ENCODE measurements at places on chromosomes 4 and X.

DNA sequence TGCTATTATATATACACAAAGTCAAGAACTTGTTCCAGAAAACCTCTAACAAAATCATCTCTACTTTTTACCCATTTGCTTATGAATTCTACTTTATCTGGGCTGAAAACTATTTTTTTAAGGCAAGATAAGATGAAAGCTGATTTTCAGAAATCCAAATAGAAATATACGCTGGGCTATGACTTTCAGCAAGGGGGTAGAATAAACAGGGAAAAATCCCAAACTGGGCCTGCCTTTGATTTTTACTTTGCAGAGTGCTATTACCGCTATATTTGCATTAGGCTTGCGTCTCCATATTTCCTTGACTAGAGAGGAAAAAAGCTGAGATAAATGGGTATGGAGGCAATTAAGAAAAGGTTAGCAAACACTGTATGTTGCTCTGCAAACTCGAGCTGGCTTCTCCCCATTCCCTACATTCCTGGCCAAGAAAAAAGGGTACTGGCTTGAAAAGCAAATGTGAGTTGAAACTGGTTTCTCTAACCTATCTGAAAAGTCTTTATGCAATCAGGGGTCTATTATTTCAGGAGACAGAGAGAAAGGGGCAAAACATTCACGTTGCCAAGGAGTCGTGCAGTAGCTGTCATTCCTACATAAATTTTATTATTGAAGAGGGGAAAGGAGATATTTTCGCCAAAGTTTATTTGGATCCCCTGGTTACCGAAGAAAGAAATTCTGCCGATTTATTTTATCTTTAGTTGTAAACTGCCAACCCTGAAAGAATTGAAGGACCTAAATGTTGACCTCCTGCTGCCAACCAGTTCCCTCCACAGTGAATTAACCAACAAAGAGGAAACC is 2.2 kb downstream of the TMEM47 start:
- DNase-seq = no peak

DNA sequence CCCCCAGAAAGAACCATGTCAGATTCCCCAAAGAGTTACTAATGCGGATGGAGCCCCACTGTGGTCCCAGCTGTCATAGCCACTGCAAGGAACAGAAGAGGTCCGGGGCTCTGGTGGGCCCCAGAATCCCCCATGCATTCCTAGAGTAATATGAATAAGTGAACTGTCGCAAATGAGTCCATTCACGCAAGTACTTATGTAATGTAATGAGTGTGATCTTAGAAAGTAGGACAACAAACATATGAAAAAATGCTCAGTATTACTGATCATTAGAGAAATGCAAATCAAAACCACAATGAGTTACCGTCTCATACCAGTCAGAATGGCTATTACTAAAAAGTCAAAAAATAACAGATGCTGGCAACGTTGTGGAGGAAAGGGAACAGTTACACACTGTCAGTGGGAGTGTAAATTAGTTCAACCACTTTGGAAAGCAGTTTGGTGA is 141.5 kb upstream of the RBPJ start:
- no peak for DNase-seq

GRCh38 chr4:143083756-143084472 is 100.8 kb upstream of the USP38 start:
- DNase-seq = no peak

DNA sequence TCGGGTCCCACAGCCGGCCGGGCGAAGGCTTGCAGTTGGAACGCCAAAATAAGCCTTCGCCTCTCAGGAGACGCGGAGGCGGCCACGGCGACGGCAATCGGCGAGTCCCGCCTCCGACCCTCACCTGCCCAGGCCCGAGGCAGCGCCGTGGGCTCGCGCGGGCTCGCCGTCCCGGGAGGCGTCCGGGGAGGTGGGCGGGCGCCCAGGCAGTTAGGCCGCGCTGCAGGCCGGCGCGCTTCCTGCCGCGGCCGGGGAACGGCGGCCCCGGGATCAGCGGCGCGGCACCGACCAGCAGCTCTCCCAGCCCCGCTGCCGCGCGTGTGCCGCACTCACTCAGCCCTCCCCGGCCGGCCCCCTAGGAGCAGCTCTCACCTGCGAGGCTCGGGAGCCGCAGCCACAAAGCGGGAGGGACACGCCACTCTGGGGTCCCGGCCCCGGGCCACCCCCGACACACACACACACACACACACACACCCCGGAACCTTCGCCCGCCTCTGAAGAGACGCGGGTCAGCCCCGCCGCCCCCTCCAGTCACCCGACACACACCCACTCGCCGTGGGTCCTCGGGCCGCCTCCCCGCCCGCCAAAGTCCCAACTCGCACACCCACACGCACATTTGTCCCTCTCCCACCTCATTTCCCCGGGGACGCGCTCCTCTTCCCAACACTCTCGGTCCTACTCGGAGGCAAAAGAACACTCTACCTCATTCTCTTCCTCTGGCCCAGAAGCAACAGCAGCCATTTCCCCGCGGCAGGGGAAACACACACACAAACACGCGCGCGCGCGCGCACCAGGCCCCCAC is at the start of gene CNOT6L:
CNOT6L (minus strand) TSS at position 767 of the 802 bp plus-strand sequence; CDS start at position 707, 60 bp downstream.
- DNase-seq = peak; percentile 53

DNA sequence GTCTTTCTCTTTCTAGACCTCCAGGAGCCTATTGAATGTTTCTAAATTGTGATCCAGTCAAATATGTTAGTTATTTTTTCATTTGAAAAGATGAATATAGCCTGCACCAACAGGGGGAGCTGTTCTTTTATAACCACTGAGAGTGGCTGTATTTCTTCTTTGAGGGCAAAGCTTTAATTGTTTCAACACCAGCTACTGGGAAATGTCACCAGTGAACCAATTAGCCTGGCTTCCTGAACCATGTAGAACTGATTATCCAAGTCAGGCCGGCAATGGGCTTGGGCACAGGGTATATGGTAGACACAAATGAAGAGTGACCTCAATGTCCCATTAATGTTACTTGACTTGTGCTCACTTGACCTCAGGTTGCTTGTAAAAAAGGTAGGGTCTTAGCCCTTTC is 4.8 kb upstream of the DAPP1 start:
- DNase-seq = peak; percentile 74

DNA sequence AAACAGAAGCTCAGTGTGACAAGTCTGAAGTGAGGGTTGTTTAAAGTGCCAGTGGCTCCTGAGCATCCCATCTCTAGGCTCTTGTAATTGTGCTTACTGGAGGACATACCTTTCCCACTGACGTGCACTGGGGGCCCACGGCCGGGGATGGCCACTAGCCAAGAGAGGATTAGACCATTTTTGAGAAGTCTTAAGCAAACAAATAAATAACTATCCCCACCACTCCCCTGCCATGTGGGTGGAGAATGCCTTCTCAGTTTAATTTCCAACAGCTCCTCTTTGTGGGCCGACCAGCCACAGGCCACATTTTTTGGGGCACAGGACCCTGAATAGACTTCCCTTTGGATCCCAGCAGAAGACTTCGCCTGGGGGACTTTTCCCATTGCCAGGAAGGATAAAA is 125.0 kb upstream of the MSX1 start:
- no peak for DNase-seq

DNA sequence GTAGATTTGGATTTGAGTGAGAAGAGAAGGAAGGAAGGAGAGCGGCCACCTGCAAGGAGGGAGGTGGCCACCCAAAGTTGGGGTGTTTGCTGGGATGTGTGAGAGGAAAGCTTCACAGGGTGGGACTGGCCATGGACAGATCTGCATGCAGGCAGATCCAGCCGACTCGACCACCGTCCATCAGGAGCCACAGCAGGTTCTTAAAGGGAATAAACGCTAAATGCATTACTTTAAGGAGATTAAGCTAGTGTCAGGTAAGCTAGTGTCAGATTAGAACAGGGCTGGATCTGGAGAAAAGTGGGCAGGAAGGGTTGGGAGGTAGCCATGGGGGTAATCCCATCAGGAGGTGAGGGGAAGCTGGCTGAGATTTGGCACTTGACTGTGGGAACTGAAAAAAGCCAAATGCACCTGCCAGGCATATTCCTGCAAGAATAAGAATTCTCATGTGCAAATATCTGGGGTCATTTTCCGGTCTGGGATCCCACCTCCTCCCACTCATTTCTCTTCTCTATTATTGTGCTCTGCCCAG is 79.6 kb downstream of the MGST2 start:
- DNase-seq = no peak

GRCh38 chr4:59630235-59630634 is 1569.9 kb upstream of the ADGRL3 start:
- no peak for DNase-seq

- no peak for DNase-seq
These were observed 834 bp downstream of the NHS start for GRCh38 chrX:17375637-17376430.

DNA sequence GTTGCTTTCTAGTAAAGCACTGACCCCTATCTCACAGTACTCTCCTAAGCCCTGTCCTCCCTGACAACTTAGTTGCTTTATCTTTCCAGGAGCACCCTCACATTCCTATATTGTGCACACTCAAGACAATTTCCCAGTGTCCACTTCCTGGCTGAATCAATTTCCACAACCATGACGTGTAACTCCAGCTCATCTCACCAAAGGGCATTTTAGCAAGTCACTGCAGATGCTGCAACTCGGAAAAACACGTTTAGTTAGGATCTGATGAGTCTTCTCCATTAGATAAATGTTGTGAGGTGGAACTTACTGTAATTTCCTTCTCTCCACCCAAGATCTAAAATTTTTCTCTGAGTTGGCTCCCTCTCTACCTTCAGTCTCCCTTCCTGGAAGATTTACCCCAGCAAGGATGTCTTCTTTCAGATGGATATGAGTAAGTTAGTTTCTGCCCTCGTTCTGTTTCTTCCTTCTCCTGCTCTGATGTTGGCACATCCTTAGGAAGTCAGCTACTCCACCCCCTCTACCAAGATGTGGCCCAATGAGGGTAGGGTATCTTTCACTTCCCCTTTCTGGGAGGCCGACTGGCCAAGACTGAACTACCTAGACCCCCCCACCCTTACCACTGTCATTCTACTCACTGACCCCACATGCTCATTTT is 28.8 kb upstream of the IL13RA1 start:
- DNase-seq = no peak

GRCh38 chr4:125072269-125072668 is 242.5 kb upstream of the FAT4 start:
- no peak for DNase-seq

DNA sequence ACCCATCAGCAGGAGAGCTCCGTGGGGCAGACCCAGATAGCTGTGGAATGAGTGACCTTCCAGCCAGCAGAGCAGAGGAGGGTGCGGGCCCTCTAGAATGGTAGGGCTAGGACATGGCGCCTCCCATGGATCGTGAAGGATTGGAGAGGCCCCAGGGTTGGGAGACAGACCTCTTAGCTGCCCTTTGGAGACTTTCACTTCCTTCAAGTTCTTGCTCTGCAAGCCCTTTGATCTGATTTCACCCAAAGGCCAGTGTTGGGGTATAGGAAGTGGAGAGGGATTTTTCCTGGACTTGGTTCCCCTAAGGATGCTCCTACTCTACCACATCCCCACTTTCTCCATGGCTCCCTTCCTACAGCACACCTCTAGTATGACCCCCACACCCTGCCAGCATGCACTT is 3.0 kb downstream of the SASH3 start:
- no peak for DNase-seq

DNA sequence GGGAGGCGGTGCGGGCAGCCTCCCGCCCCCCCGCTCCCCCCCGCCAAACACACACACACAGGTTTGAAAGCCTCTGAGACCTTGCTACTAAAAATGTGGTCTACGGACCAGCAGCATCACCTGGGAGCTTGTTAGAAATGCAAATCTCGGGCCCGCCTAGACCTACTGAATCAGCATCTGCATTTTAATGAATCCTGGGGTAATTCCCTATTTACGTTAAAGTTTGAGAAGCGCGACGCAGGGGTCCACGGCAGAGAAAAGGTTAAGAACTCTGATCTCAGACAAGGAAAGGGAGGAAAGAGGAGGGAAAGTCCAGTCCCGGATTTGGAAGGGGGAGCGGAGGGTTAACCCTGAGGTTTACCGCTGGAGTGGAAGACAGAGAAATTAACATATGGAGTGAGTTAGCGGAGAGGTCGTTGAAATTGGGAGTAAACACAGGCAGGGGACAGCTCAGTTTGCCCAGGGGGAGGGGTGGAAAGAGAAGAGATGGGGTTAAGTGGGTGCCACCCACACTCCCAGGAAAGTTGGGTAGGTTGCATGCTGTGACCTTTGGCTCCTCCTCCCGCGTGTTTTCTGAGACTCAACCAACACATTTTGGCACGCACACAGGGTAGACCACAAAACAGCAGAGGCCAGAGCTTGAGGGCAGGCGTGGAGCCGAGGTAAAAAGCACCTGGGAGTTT is 483.6 kb downstream of the BCOR start:
- no peak for DNase-seq

DNA sequence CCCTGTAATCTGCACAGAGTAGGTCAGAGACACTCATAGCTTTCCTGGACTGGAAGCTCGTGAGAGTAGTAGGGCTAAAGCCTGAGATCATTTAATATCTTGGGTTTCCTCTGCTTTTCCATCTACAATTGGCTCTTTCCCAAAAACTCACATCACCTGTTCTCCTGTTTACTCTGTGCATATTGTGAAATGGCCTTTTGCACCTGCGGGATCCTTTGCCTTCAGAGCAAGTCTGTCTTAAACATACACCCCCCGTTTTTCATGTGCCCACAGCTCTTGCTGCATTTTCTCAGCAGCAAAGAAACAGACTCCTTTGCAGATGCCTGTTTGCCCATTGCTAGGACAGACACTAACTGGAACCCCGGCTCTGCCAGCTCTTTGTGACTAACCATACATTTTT is 608.3 kb upstream of the PCDH10 start:
- DNase-seq = no peak

GRCh38 chrX:40207626-40208025 is 109.9 kb upstream of the BCOR start:
- DNase-seq = peak; percentile 50

DNA sequence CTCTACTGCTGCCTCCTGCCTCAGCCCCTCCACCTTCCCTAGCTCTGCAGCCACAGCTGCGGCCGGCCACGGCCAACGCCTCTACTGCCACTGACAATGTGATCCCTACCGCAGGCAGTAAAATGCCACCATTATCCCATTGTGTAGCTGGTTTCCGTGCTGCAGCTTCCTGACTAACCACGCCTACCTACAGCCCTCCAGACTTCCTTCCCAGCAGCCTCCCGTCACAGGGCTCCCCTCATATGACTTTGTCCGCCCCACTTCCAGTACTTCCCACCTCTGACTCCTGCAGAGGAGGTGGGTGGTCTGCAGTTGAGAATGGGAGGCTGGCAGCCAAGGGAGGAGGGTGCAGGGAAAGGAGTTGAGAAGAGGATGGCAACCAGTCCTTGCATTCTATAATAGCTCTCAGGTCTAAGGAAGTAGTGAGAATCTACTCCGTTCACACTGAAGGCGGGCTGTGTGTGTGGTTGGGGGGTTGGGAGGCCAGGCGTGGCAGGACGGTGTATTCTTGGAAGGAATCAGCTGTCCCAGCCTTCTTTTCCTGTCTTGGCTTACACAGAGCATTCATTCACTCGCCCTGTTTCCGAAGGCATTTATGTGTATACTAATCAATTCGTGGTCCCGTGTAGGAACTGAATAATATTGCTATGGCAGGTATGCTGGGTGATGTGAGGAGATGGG is 33.1 kb upstream of the USP51 start:
- no peak for DNase-seq

GRCh38 chrX:125203737-125204578 is 115.7 kb upstream of the TEX13C start:
- DNase-seq = no peak

Data from hematopoietic multipotent progenitor cell treated with erythropoietin and hydrocortisone succinate and interleukin-3 and kit ligand, for 8 days (in vitro differentiated cells).